ENCODE measurements at places on chromosomes 7 and 10.

GRCh38 chr7:8499128-8499527 is 65.7 kb downstream of the NXPH1 start:
- no peak for DNase-seq

GRCh38 chr7:2108071-2108455 is 124.7 kb downstream of the MAD1L1 start:
- no peak for DNase-seq

- no peak for DNase-seq
These were observed 459.3 kb downstream of the HTR7 start for GRCh38 chr10:90398566-90398965.

DNA sequence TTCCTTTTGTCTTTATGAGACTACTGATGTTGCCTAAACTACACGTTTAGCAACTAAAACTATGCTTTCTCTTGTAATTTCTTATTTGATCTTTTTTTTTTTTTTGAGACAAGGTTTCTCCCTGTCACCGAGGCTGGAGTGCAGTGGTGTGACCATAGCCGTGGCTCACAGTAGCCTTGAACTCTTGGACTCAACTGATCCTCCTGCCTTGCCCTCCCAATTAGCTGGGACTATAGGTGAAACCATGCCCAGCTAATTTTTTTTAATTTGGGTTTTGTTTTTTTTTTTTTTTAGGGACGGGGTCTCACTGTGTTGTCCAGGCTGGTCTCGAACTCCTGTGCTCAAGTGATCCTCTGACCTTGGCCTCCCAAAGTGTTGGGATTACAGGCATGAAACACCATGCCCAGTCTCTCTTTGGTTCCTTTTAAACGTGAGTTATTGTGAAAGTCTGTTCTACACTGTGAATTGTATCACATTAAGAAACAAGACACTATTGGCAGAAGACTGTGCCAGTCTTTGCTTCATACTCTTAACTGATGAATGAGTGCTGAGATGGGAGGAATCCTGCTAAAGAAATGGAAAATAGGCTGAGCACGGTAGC is 6.4 kb downstream of the TMEM248 start:
- DNase-seq: no peak

GRCh38 chr7:90957883-90958282 is 306.4 kb upstream of the FZD1 start:
- no peak for DNase-seq

- no peak for DNase-seq
These were observed 41.2 kb upstream of the SDK1 start for GRCh38 chr7:3259711-3260400.

- DNase-seq: no peak
These were observed 313.3 kb upstream of the AKR1E2 start for GRCh38 chr10:4512671-4513240.

- DNase-seq: no peak
These were observed 330.7 kb downstream of the BMPER start for GRCh38 chr7:34236057-34236456.

GRCh38 chr7:112854169-112854568 is 64.0 kb upstream of the TMEM168 start:
- DNase-seq: no peak

DNA sequence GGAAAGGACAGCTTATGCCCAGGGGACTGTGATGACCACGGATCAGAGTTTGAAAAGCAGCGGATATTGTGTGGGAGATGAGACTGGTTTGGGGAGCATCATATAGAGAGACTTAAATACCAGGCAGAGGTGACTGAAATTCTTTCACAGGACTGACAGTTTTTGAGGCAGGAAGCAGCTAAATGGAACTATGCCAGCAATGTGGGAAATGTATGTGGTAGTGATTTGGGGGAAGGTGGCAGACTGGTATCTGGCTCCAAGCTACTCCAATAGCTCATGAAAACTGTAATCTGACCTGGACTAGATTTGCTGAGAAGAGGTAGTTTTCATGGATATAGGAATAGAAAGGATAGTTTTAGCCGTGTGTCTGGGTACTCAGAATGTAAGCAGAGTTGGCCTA is 592.6 kb downstream of the REEP3 start:
- DNase-seq: no peak

DNA sequence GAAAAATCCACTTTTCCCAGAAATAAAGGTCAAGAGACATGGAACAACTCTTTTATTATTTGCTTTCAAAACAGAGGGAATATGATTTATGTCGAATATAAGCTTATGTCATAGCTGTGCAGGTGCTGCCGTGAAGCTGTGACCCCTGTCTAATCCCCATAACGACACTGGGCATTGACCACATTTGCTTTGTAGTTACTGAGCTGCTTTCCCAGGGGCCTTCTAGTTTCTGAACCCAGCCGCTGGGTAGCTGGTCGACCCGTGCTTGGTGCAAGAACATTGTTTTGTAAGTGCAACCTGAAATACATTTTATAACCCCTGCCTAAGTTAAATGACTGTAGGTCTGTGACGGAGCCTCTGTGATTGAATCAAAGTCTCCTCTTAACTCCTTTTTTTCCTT is 144.9 kb upstream of the HDAC9 start:
- no peak for DNase-seq

DNA sequence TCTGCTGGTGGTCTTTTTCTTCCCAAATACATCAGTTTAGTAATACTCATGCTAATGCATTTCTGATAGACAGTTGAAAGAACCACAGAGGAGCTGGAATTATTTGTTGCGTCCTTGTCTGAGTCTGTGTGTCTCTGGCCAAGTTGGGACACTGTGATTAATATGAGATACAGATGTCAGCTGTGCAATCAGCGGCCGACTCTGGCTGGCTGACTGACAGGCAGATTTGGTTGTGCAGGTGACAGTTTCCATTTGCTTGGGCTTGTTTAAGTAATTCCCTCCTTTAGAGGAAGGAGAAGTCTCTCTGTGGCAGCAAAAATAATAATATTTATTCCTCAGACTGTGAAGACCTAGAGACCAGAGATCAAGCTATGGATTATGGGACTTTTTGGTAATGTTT is 176.2 kb upstream of the CHRM2 start:
- DNase-seq: no peak

DNA sequence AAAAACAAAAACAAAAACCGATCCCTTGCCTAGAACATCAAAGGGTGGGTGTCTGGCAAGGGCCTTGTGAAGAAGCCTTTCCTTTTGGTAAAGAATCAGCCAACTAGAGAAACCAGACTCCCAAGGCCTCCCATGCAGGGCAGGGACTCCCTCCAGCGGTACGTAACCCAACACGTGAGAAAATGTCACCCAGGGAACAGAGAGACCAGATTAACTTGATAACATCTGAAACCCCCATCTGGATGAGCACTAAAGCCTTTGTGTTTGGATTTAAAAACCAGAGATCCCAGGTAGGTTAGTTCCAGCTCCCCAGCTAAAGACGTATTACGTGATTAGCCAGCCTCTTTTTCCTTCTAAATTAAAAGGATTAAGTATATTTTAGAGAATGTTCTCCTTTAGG is 3.0 kb upstream of the HABP2 start:
- DNase-seq: no peak

- no peak for DNase-seq
These were observed 384.1 kb downstream of the GATA3 start for GRCh38 chr10:8438603-8439002.

GRCh38 chr7:50978633-50979215 is 196.0 kb upstream of the GRB10 start:
- no peak for DNase-seq

DNA sequence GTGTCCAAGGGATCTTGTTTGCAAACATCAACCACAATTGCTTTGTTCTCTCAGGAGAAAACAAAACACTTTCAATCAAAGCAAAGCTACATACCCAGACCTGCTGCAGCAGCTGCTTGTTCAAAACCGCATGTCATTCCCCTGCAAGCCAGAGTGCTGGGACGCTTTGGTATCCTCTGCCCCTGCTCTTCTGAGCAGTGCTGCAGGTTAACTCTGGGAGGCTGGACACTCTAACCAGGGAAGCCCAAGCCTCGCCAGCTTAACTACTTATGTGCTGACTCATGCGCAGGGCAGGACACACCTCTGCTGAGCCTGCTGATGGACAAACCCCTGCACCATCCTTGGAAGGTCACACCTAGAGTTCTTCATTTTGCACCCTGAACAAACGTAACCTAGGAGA is 28.2 kb upstream of the ASAH2 start:
- no peak for DNase-seq

- no peak for DNase-seq
These were observed 19.1 kb downstream of the SIRT1 start for GRCh38 chr10:67903581-67903980.

GRCh38 chr7:36659172-36659516 is 65.2 kb downstream of the AOAH start:
- DNase-seq: no peak

DNA sequence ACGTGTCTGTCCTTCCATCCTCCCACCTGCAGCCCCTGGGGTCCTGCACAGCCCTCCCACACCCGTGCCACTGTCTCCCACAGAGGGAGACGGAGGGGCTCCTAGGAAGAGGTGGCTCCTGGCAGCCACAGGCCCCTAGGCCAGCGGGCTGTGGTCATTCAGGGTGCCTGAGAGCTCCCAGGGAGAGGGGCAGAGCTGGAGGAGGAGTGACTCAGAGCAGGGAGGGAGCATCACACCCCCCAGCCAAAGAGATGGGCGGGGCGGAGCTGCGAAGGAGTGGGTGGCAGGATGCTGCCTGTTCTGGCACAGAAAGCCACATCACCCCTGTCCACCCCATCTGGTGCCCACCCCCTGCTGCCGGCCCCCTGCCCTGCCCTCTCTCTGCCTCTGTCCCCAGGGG is 50.5 kb downstream of the STK32C start:
- DNase-seq: peak; percentile 41

DNA sequence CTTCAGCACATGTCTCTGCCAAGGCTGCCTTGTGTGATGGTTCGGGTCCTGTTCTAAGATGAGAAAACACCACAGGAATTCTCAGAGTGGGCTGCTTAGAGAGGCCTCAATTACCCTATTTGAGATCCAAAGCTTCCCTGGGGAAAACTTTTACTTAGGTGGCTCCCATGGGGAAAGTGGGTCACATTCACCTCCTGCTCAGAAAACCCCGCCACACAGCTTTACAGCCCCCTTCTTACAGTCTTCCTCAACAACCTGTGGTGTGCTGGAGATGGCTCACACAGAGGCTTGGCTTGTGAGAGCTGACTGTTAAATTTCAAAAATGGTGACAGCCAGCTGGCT is 36.6 kb upstream of the KCNIP2 start:
- no peak for DNase-seq

DNA sequence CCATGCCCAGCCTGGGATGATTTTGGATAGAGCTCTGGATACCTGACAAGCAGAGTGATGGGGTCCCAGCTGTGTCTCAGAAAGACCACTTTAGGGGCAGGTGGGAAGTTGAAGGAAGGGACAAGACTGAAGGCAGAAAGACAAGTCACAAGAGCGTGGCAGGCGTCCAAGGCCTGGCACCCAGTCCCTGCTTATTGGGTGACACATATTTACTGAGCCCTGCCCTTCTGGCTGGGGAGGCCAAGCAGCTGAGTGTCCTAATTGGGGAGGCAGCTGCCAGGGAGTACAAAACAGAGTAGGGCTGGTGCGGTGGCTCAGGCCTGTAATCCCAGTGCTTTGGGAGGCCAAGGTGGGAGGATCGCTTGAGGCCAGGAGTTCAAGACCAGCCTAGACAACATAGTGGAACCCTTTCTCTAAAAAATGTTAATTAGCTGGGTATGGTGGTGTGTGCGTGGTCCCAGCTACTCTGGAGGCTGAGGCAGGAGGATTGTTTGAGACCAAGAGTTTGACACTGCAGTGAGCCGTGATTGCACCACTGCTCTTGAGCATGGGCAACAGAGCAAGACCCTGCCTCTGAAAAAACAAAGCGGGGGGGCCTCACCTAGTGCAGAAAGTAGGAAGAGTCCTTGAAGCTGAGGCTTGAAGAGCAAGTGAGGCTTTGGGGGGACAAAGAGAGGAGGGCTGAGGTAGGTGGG is 53.0 kb upstream of the GTF2I start:
- no peak for DNase-seq

DNA sequence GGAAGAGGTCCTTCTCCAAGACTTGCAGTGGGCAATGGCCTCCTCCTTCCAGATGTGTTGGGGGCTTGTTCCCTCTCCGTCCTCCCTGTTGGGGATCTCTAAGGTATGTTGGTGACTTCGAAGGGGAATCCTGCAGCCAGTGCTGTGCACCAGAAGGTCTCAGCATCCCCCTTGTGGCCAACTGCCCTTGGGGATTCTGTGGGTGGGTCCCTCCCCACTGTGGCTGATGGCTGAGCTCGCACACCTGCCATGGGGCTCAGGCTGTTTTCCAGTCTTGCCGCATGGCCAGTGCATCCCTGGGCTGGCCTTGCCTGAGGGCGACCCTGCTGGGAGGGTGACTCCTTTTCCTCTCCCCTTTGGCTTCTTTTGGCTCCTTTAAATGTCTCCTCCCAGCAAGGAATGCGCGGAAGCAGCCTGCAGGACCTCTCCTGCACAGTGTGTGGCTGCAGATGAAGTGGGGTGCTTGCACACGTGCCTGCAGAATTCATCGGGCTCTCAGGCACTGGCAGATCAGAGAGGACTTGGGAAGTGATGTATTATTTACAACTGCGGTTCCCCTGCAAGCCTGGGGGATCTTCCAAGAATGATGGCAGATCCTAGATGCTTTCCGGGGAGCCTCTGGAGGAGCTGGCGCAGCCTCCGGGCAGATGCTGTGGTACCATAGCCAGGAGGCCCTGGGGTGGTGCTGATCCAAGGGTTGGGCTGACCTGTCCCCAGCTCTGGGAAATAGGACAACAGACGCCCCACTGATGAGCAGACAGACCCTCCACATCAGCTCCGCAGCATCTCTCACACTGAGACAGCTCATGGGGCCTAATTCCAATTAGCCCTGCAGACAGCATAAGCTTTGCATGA is 410.0 kb downstream of the TCERG1L start:
- DNase-seq: no peak

GRCh38 chr7:119382726-119383125 is 890.2 kb upstream of the KCND2 start:
- DNase-seq: no peak

DNA sequence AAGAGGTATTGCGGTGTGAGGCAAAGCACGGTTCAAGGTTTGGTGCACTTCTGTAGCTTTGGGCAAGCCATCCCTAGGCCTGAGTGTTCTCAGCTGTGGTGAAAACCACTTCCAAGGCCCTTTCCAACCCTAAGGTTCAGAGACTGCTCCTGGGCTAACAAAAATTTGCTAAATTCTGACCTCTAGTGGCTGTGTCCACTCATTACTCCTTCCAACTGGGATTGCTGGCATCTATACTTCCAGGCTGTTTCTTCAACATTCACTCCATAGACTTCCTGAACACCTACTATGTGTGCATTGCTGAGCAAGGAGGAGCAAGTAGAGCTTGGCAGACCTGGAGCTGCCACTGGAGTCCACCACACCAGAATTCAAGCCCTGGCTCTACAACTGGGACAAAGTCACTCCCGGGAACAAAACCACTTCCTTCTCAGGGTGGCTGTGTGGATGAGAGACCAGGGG is 29.3 kb upstream of the SH3PXD2A start:
- DNase-seq: no peak

- DNase-seq: peak; percentile 50
These were observed 994 bp downstream of the GATAD1 start for GRCh38 chr7:92448205-92448747.

DNA sequence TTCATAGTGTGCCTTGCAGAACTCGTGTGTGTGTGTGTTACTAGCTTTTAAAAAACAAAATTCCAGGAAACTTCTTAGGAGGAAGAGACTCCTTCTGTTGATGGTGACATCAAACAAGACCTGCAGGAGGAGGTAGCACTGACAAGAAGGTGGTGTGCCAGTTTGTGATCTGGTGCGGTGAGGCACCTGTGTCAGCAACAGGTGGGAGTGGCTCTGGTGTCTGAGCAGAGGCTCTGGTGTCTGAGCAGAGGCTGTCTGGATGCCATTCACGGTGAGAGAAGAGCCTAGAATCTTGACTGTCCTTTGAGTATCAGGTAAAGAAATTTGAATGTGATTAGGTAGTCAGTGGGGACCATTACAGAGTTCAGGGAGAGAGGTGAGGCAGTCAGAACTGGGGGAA is 122.8 kb downstream of the INPP5A start:
- DNase-seq: no peak
